ENCODE measurements at places on chromosomes 13 and 19. TPM values are rescaled to one million over a fixed set of nuclear protein-coding genes. Genes with fewer than 3 reads are reported as not detected.

ZNF578 gene
- 0.95 TPM for total RNA-seq

CD177 gene
- 118 TPM for total RNA-seq

EDDM13 gene
- not detected for total RNA-seq

SETDB2 gene
- 9.4 TPM for total RNA-seq

CYP2F1 gene
- total RNA-seq = not detected

KIR2DL1 gene
- total RNA-seq = not detected

TMC4 gene
- total RNA-seq = 386 TPM

SERPINE3 gene
- total RNA-seq = not detected

HSH2D gene
- 38.7 TPM for total RNA-seq

ZNF443 gene
- total RNA-seq = 8.1 TPM

- no peak for DNase-seq
These were observed 1092.8 kb downstream of the PCDH9 start for GRCh38 chr13:66137384-66137783.

DNA sequence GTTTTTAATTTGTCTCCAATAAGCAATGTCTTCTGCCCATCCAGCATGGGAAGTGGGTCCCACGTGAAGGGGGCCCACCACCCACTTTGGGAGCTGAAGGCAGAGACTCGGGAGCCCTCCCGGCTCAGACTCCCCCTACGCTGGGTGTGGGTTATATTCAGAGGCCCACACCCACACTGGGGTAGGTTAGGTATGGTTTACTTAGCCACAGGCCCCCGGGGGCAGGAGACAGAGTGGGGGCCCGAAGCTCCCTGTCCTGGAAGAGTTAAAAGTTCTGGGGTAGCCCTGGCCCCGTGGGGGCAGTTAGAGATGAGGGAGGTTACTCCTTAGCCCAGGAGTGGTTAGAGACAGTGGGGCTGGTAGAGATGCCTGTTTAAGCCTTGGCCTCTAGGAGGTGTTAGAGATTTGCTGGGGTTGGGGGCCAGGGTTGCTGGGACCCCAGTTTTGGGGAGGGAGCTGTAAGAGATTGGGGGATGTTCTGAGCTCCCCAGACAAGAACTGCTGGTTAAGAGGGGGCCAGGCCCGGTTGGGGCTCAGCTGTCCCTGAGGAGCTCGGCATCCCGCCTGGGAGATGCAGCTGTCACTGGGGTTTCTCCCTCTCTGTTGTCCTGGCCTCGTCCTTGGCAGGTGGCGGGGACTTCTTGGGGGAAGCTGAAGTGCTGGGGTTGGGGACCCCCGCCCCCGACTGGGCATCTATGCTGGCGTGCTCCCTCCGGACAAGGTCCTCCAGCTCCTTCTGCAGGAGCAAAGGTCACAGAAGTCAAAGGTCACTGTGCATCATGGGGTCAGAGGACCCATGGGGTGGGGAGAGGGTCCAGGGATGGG lies 712 bp upstream of the RINL start:
- DNase-seq = no peak

DNA sequence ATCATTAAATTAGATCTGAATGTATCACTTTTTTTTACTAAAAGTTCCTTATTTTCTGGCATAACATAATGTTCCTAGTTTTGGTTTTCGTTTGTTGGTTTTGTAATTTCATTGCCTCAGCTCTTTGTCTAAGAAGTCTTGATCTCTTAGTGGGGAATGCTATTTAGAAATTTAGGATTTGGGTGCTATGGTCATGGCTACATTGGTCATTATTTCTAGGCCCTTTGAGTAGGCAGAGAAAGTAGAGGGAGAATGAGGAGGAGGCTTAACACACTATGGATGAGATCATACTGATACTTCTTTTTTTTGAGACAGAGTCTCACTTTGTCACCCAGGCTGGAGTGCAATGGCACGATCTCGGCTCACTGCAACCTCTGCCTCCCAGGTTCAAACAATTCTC lies 41.8 kb downstream of the PIBF1 start:
- no peak for DNase-seq

GRCh38 chr19:54739587-54740497 lies 1.5 kb downstream of the KIR2DL3 start:
- no peak for DNase-seq

DNA sequence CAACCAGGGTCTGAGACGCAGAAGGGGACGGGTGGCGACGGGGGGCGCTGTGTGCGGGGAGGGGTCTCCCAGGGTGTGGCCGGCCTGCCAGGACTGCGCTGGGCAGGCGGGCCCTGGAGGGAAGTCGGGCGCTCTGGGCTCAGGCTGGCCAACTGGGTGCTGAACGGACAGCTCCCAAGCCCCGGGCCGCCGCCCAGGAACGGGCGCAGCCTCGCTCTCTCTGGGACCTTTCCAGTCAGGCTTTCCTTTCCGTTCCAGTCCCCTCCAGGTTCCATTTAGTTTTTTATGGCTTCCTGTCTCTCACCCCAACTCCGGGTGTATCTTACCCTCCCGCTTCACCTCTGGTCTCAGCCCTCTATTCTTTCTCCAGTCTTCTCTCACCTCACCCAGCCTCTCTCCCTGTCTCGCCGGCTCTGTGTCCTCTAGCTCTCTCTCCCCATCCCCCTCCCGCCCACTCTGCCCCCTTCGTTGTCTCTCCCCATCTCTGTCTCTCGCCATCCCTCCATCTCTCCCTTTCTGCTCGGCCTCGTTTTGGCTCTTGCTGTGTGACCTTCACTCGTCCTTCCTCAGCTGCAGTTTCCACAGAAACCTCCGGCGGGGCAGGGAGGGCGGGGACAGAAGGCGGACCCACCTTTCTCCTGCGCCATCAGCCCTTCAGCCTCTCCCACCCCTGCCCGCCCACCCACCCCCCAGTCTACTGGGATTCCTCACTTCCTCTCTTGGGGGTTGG lies 3.3 kb upstream of the ATP1A3 start:
- DNase-seq = peak; percentile 32

DNA sequence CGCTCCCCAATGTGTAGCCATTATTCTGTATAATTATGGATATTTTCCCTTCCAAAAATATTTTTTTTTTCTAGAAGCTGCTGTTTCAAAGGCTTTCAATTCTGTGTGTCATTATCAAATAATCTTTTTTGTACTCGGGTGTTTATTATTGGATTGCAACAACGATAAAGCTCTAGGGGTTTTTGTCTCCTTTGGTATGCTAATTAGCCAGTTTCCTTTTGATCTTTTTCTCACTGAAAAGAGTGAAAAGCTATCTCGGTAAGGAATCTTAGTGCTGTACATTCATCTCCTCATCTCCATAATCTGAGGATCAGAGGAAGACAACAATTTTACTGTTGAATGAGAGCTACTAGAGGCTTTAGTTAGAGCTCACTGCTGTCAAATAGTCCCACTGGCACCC lies 136.6 kb downstream of the OLFM4 start:
- DNase-seq = no peak

DNA sequence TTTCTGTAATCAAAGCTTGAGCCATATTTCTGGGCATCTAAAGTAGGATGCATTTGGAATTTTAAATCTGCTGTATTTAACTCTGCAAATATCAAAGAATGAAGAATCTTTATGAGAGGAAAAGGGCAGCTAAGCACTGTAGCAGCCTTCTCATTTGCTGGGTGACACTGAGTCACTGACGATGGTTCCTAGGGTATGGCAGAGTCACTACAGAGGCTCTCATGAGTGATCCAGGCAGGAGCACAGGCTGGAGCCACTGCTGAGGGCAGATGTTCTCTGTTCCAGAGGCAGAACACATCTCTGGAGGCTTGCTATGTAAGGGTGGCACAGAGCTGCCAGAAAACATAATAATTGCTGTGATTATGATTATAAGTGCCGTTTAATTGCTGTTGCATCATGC lies 340.7 kb upstream of the HTR2A start:
- DNase-seq = no peak

DNA sequence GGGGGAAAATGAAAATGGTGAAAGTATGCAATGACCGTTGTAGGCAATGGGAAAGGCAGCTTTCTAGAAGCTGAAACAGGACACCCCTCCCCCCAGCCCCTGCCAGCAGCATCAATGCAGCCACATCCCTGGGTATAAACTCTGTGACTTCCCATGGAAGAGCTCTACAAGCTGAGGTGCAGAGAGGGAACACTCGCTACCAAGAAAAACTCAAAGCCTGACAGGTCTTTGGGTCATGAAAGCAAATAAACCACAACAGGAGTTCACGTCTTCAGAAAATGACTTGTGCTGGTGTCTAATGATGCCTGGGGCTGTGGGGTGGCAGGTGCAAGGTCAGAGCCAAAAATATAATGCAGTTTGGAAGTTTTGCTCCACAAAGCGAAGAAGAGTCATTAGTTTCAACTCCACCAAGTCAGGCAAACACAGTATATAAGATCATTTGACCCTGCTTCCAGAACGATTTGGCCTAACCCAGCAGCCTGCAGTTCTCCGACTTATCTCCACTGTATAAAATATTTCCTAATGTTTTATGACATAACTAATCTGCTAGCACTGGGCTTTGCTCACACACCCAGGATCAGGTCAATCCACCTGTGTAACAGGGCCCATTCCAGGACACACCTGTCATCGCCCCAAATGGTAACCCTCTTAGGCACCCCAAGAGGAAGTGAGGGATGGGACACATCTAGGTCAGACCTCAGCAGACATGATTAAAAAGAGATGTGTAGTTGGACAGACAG lies 102.1 kb downstream of the IRS2 start:
- peak; percentile 60 for DNase-seq

DNA sequence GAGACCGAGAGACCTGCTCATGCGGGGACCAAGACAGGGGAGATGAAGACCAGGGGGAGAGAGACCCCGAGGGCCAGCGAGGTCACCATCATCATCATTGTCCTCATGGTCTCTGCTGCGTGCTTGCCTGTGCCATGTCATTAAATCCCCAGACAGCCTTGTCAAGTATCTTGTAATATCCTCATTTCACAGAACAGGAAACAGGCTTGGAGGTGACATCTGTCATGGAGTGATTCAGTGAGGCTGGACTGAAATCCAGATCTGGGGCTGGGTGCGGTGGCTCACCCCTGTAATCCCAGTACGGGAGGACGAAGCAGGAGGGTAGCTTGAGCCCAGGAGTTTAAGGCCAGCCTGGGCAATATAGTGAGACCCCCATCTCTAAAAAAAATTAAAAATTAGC lies 5.9 kb upstream of the NANOS2 start:
- DNase-seq = no peak

DNA sequence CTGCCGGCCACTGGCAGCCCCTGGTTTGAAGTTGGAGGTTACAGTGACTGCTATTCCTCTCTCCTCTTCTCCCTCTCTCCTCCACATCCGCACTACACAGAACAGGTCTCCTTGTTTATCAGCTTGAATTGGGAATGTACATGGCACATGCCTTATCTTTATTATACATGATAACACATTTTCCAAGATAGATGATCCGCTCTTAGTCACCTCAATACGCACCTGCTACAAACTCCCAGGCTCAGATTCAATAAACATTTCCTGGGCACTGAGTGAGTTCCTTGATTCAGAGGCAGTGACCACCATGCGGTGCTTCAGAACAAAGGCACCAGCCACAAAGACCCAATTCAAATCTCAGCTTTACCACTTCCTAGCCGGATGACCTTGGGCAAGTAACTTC lies 227.7 kb downstream of the TSHZ3 start:
- no peak for DNase-seq

GRCh38 chr13:98312606-98313005 lies 135.5 kb upstream of the RNF113B start:
- no peak for DNase-seq

GRCh38 chr19:23822735-23823134 lies 64.0 kb upstream of the ZNF681 start:
- no peak for DNase-seq

DNA sequence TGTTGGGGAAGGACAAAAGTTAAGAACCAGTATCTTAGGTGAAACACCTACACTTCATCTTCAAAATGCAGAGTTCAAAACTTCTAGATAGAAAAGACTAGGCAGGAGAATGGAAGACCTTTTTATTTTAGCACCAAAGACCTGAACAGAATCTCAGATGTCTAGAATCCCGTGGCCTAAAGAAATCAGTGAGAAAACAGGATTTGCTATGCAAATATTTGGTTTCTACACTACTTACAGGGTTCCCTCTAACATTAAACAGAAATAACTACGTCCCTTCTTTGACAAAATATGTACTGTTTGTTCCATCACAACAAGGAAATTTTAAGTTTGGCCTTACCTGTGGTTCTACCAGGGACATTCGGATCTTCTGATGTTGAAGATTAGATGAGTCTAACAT lies 21.5 kb downstream of the DIS3 start:
- DNase-seq = no peak

DNA sequence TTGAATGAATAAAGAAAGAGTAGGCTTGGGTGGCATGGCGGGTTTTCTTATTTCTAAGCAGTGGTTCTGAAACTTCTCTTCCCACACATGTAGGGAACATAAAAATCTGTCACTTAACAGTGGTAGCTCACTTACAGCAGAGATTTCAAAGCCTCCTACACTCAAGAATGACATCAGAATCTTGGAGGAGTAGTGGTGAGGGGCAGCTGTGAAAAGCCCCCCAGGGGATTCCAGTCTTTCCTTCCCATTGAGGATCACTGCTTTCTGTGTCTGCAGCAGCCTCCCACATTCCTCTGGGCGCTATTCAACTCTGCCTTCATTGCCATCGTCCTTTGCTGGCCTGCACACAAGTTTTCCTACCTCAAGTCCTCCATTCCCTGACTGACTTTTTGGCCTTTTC lies 8.6 kb upstream of the NEK5 start:
- no peak for DNase-seq

GRCh38 chr13:50459658-50460057 lies 383.8 kb downstream of the DLEU7 start:
- DNase-seq = no peak

GRCh38 chr19:55702131-55702627 lies 27.2 kb downstream of the EPN1 start:
- no peak for DNase-seq

DNA sequence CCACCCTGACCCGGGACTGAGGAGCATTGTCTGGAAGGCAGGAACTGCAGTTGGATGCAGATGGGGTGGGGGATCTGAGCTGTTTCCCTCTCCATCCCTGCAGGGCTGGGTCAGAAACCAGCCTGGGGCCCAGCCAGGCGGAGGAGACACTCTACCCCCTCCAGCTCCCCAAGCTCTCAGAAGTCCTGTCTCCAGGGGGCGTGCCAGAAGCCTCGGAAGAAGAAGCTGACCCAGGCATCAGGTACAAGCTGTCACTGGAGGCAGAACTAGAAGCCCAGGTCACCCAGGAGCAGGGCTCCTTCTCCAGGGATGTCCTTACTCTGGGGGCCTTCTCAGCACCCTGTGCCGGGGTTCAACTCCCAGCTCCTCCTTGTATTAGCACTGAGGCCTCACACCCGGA lies 15.5 kb downstream of the SIX5 start:
- no peak for DNase-seq

DNA sequence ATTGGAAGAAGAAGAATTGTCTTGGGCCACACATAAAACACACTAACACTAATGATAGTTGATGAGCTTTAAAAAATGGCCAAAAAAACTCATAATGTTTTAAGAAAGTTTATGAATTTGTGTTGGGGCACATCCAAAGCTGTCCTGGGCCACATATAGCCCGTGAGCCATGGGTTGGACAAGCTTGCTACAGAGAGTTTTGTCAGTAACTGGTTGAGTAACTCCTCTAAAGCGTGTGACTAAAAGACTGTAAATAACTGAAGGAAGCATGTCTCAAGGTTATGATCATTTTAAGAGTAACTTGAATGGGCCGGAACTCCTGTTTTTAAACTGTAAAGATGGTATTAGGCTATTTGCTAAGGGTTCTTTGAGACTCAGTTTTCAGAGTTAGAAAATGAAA lies 118.0 kb downstream of the KL start:
- DNase-seq = no peak

All from transverse colon (tissue), 4 donors.